ENCODE measurements at places on chromosomes 1 and 21.

- DNase-seq: peak; percentile 55
These were observed 9.1 kb downstream of the OLIG1 start for GRCh38 chr21:33078907-33079582.

DNA sequence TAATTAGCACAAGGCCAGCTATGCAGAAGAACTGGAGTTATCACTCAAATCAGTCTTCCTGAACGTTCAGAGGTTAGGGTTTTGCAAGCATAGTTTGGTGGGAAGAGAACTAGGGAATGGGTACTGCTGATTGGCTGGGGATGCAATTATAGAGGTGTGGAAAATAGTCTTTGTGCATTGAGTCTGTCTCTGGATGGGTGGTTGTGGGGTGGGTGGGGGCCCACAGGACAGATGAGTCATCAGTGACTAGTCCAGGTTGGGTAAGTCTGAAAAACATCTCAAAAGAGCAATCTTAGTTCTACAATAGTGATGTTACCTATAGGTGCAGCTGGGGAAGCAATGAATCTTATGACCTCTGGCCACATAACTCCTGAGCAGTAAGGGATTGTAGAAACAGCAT is 89.7 kb upstream of the HMCN1 start:
- DNase-seq: no peak

DNA sequence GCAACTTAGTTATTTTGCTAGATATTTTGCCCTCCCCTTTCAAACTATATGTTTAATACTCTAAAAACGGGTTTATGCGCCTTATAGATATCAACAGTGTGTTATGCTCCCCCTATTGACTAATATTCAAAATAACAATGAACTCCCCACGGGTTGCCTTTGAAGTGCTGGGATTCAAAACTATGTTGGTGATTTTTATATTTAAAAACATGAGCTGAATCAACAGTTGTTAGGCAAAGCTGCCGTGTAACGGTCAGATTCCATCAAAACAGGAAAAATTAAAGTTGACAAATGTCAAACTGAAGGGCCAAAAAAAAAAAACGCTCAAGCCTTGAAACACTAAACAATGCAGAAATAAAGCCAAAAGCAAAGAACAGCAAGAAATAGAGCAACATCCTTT is 2.5 kb downstream of the TGFBR3 start:
- no peak for DNase-seq

DNA sequence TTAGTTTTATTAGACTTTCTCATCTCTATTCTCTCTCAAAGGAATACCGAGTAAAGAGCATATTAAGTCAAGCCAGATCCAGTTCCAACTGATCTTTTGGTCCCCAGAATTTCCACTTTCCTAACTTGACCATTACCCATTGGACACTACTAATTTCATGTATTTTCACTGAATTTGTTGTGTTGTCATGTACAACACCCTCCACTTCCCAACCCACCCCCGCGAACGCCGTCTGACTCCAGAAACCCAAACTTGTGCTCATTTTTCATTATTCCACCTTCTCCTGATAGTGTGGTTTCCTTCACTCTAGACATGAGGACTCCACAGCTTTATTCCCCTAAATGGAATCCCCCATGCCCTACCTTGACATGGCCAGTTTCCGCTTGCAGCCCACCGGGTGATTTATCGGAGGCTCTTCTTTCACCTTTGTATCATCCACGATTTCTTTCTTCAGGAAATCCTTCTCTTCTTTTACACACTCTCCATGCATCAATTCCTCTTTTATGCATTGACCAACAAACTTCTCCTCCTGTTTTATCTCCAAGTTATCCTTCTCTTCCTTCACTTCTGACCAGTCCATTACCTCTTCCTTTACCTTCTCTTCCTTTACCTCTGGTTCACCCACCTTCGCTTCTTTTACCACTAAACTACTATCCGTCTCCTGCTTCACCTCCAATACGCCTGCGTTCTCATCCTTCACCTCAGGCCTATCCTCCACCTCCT is 805 bp downstream of the ZNHIT6 start:
- DNase-seq: no peak

DNA sequence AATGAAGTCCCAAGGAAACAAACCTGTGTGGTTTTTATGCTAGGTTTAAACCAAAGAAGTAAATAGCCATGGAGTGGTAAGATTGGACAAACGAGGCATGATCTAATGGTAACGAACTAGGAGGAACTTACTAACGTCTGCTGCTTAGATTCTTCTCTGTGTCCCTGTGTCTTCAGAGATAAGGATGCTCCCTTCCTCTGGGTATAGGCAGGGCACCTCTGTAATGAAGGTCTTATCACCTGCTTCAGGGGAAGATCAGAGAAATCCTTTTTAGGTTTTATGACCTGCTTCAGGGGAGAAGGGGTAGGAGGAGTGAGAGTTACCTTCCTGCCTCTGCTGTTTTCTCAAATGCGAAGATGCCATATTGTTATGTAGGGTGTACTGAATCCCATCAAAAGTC is 214.9 kb upstream of the L1TD1 start:
- no peak for DNase-seq

- DNase-seq: no peak
These were observed 5.3 kb upstream of the P3R3URF start for GRCh38 chr1:46181343-46182260.

DNA sequence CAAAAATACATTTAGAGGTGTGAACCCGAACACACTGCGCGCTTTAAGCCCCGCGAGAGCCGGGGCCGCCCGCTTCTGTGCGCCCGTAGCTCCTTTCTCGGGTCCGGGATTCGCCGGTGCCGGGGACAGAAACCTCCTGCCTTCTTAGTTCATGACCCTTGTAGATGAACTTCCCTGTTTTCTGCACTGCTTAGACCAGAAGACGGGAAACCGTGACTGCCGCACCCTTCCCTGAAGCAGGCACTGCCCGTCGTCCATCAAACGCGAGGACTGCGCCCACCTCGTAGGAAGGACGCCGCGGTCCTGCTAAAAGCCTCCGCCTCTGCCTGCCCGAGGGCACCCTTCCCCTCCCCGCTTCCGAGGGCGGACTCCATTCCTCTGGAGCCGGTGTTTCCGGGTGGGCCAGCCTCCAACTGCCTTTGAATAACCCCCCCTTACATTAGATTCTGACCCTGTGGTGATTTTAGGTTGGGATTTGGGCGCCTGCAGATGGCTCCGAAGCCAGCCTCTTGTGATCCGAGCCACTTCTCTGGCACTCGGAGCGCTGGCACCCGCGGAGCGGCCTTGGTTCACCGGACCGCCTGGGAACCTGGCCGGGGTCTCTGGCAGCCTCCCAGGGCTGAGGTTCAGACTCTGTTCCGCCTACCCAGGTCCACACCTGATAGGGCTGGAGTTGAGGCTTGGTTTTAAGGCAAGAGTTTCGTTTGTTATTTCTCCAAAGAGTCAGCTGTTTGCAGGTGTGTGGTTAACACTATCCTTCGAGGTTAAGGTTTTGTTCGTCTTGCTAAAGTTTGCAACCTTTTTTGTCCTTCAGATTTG is 1.2 kb upstream of the PTTG1IP start:
- no peak for DNase-seq

DNA sequence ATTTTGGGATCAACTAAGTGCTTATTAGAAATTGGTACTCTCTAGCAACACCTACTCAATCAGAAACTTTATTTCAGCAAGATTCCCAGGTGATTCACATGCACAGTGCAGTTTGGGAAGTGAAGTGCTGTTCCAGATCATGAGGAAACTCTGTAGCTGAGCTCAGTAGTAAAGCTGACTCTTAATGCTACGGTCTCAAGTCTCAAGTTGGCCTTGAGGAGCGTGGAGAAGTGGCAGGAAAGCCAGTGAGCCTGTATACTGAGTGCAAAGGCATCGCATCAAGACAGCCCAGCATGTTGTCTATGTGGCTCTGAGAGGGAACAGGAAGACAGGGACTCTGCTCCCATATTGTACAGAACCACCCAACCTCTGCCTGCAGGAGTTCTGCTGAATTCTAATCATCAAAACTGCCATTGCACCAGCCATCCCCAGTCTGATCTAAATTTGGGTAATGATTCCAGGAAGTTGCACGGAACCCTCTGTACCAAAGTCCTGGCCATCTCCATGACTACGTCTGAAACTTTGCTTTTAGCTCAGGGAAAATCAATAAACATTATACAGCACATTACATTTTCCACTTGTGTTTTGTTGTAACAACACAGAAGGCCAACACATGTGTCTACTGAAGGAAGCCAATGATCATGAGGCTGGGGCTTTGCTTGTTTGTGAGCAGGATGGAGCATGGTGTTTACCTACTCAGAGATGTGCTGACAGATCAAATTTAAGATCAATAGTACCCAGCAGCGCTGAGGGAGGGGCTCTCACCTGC is 105.1 kb upstream of the TLR5 start:
- DNase-seq: no peak

GRCh38 chr1:4269330-4269729 is 369.3 kb upstream of the C1orf174 start:
- no peak for DNase-seq

DNA sequence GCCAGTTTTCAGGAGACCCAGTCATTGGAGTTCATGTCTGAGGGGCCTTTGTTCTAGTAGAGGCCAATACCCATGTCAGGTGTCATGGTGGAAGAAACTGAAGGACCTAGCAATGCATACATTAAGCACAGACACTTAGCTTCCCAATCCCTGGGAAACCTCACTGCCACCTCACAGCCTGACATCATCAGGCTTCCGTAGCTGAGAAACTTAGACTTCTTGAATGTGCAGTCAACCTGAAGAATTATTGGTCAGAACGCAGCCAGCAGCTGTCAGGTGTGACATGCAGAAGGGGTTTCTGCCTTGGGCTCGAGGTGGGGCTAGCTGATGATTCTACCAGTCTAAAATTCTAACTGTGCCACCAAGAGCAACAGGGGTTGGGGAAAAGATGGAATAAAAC is 1.9 kb upstream of the ITPKB start:
- DNase-seq: no peak

DNA sequence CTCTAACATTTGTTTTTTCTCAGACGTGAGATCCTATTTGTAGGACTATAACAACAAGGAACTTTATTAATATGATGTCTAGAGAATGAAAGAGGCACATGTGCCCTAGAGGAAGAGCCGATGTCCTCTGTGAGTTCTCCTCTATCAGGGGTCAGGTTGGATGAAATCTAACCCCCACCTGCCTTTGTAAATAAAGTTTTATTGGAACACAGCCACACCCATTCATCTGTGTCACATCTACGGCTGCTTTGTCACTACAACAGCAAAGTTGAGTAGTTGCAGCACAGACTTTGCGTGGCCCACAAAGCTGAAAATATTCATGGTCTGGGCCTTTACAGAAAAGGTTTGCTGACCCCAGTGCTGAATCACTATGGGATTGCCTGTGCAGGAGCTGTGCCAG is 571 bp upstream of the CAPN9 start:
- DNase-seq: no peak

GRCh38 chr1:63143482-63143881 is 178.9 kb upstream of the FOXD3 start:
- no peak for DNase-seq

DNA sequence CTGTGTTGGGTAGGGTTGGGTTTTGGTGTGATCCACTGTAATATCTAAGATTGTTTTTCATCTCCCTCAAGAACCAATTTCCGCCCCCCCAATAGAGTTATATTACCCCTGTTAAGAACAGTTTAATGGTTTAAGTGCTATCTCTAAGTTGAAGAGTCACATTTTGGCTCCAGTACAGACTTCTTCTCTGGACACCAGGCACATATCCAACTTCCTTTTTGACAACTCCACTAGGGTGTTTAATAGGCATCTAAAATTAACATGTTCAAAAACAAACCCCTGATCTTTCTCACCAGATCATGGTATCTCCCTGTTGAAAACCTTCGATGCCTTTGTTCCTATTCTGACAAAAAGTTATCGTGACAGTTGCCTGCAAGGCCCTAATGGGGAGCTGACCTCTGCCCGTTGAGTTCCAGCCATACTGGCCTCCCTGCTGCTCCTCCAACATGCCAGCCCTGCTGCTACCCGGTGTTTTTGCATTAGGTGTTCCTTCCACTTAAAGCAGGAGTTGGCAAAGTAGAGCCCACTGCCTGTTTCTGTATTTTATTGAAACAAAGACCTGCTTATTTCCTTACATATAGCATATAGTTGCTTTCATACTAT is 18.6 kb downstream of the USP24 start:
- DNase-seq: no peak

GRCh38 chr1:201648066-201648906 is 109.4 kb downstream of the NAV1 start:
- no peak for DNase-seq

GRCh38 chr1:29210278-29211085 is 20.3 kb downstream of the MECR start:
- DNase-seq: no peak

- DNase-seq: peak; percentile 38
These were observed 9.7 kb downstream of the SERINC2 start for GRCh38 chr1:31422505-31423319.

GRCh38 chr1:61395146-61395800 is 312.9 kb downstream of the NFIA start:
- no peak for DNase-seq

DNA sequence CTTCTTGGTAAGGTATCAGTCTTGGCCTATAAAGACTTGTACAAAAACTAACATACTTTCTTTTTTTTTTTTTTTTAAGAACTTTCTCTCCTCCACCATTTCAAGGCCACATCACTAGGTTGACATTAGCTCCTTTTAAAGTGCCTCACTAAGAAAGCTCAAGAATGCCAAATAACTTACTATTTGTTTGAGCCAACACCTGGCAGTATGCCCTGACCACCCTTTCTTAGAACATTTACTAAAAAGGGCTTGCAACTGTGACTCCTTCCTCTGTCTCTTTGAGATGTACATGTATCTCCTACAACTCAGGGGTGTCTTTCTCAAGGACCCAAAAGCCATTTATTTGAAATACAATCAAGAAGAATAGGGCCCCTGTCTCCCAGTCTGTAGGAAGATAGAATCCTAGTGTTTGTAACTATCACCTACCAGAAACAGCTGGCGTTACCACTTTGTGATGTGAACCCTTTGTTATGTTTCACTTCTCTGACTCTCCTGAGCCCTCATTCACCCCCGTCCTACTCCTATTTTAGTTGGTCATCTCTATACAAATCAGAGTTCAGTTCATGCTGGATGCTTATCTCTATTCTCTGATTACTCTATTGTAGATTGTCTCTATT is 12.2 kb upstream of the SAMD13 start:
- DNase-seq: no peak

DNA sequence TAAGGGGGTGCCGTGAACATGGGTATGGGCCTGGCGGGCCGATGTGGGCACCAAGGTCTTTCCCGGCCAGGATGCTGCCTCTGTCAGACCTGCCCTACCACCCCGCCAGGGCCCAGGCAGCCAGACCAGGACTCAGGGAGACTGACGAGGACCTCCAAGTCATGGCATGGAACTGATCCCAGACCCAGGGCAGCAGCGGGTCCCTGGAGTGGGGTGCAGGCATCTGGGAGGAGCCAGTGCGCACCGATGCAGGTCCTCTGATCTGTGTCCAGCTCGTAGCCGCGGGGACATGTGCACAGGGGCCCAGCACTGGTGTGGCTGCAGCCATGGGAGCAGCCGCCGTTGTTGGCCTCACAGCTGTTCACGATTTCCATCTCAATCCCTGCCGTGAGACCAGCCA is 56.8 kb downstream of the ARHGEF16 start:
- no peak for DNase-seq

- no peak for DNase-seq
These were observed 790 bp downstream of the RPS8 start for GRCh38 chr1:44775930-44776729.

- DNase-seq: no peak
These were observed 14.5 kb downstream of the WNT4 start for GRCh38 chr1:22128392-22128791.

Data from GM12864 (cell line).